ENCODE measurements at places on chromosomes 4 and X.
A peak's percentile ranks its signal among the peaks of the same experiment; 100 is the strongest.

GRCh38 chrX:29547877-29548276, 667.5 kb upstream of the MAGEB2 start:
- no peak for DNase-seq

DNA sequence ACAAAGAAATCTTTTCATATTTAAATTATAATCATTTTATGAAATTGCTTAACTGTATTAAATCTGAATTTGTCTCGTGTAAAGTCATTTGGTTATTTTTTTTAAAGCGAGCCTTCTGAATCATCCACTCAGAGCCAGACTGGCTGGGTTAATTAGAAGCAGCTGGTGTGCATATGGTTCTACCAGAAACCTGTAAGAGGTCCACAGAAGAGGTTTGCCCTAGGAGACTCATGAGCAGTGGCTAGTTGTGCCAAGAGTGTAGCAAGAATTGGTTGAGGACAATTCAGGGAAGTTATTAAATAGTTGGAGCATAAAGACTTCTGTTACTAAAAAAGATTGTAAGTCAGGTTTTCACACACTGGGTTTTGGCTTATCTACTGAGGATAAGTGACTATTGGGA, 267.4 kb downstream of the IL1RAPL2 start:
- no peak for DNase-seq

DNA sequence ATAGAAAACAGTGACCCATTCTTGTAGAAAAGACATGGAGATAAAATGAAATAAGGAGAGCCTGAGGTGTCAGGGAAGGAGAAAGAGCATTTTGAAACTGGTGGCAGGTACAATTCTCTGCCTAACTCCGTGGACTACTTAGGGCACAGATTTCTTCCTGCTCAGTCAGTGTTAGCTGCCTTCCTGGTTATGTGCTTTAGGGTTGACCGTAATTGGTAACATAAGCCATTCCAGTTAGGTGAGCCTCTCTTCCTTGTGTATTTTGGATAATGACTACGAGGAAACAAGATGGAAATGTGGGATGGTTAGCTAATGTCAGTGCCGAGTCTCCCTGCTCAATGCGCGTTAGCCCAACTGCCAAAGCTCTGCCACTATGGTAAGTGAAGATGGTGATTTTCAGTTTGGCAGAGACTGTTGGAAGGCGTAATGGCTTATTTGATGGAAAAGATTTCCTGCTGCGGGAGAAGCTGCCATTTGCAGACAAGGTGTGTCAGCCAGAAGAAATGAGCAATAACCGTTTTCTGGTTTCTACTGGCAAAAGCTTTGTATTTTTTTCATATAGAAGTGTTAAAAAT, 174.1 kb downstream of the CBR4 start:
- no peak for DNase-seq

GRCh38 chr4:184248216-184248615, 30.5 kb upstream of the ENPP6 start:
- no peak for DNase-seq

DNA sequence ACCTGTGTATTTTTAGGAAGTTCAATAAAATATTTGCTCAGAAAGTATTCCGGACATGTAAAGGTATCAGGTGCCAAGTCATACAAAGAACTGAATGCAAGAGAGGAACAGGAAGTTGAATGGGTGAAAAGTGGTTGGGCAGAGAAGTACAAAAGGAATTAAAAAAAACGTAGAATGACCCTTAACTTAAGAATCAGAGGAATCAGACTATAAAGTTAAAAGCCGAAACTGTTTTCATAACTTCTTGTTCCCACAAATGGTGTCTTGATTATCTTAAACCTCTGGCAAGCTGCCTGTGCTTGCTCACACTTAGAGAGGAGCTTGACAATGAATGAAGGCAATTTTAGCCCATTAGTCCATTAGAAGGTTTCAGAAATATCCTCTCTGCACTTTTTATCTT, 81.6 kb upstream of the HHIP start:
- DNase-seq = no peak

DNA sequence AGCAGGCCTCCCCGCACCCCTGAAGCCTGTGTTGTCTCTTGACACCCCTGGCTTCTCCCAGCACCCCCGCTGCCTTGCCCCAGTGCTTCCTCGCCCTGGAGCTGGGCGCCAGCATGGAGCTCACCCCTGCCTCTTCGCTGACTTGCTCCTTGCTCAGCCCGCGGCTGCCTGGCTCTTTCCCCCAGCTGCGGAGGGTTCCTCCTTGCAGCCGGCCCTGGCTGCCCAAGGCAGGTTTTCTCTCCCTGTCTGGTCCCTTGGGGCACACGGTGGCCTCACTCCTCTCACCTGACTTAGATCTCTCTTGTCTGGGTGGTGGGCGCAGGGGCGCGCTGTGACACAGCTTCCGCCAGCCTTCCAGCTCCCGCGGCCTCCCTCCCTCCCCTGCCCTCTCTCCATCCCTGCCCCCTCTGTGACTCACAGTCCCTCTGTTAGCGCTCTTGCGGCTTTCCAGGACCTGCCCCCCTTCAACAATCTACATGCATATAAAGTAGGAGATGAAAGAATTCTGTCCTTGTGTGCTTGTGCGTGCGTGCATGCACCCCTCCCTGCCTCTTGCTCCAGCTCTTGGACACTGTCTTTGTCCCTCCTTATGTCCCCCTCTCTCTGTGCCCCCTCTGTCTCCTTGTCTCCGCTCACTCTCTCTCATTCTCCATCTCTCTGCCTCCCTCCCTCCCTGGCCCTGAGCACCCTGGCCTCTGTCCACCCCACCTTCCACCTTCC, 2.2 kb downstream of the PLXNB3 start:
- peak; percentile 65 for DNase-seq

GRCh38 chr4:157674699-157675098, 454.2 kb downstream of the GRIA2 start:
- DNase-seq = no peak

- no peak for DNase-seq
These were observed 17.0 kb upstream of the CHRNA9 start for GRCh38 chr4:40317916-40318658.

- DNase-seq = peak; percentile 38
These were observed 591 bp downstream of the PRPS1 start for GRCh38 chrX:107628662-107629539.

GRCh38 chrX:24920769-24921168, 95.0 kb downstream of the ARX start:
- DNase-seq = no peak

DNA sequence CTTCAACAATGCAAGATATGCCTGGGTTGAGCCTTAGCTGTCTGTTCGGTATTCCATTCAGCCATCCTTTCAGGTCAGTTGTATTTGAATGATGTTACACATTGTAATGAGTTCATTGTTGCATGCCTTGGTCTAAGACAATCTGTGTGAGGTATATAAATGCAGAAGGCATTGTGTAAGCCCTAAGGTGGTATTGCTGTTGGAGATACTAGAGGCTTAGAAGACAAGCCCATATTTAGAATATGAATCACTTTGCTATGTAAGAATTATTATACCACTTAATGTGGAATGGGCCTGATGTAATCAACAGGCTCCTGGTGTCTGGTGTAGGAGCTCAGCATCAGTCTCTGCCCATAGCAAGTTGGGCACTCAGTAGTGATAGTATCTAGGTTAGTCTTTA, 473.4 kb upstream of the GNPDA2 start:
- no peak for DNase-seq
